ENCODE measurements at places on chromosomes 4 and X.

DNA sequence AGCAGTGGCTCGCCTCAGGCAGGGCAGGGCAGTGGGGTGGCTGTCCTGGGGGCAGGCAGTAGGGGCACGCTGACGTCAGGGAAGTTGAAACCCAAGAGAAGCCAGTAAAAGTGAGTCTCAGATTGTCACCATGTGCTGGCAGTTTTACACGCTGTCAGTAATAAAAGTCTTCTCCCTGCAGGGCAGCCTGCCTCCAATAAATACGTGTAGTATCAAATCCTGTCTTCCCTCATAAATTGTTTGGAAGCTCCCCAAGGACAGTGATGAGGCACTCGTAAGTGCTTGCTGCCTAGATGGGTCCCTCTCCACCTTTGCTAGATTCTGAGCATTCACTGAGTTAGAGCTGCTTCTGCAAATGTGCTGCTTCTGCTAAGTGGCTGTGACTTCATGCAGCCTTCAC, 60.8 kb upstream of the MSANTD1 start:
- DNase-seq = no peak

- DNase-seq = no peak
Observed at GRCh38 chr4:157363360-157363759, 142.8 kb downstream of the GRIA2 start.

GRCh38 chr4:142480244-142480643, 365.9 kb downstream of the INPP4B start:
- DNase-seq = no peak

DNA sequence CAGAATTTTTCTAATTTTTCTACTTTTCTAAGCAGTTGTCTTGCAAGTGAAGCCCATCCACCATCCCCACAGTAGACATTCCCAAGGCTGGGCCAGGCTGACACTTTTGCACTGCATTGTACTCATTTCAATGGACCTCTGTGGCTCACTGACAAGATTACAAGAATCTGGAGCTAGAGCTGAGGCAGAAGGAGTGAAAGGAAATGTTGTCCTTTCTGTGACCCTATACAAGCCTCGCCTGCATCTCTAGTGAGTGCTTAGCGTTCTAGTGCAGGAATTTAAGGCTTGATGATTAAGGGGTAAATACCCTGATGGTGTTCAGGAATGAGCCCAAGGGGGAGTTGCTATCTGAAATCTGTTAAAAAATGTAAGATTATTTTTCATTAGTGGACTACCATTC, 6.3 kb downstream of the MAGED1 start:
- no peak for DNase-seq

DNA sequence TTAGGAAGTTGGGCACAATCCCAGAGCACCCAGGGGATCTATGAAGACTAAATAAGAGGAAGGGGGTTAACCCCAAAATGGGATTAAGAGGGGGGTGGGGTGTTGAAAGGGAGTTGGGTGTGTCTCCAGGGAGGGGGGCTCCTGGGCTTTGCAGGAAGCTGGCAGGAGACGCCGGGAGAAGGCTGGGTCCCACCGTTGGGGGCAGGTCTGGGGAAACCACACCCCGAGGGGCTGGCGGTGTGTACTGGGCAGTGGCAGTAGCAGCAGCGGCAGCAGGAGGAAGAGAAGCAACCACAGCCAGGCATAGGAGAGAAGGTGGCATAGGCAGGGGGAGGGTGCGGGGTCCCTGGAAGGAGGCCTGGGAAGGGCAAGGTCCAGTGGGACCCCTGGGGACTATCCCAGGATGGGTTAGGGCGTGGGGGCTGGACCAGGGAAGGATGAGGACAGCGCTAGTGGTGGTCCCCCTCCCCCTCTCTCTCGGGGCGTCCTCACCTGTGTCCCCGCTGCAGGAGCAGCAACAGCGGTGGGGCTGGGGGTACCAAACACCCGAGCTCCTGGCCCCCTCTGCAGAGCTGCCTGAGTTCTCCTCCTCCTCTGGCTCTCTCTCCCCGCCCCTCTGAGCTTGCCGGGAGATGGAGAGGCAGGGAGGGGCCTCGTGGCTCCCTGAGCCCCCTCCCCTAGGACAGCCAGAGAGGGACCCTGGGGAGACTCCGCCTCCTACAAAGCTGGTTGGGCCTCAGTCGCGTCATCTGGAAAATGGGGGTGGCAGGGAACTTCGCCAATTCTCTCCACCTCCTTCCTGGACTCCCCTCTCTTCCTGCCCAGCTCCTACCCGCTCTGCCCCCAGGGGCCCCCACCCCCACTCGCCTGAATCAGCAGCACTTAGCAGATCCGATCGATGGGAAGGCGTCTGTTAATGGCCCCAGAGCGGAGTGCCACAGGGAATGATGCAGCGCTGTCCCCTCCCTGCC, at the start of gene KCND1:
TSS of gene KCND1 (minus strand) at position 596 of the 971 bp plus-strand sequence. CDS start 1,573 bp downstream, outside the sequence.
- DNase-seq = peak; percentile 76
